Renal cortical epithelial cell (primary cell): ENCODE measurements at places on chromosomes 11 and 22. TPM values are rescaled to one million over a fixed set of nuclear protein-coding genes. Genes with fewer than 3 reads are reported as not detected.

DNA sequence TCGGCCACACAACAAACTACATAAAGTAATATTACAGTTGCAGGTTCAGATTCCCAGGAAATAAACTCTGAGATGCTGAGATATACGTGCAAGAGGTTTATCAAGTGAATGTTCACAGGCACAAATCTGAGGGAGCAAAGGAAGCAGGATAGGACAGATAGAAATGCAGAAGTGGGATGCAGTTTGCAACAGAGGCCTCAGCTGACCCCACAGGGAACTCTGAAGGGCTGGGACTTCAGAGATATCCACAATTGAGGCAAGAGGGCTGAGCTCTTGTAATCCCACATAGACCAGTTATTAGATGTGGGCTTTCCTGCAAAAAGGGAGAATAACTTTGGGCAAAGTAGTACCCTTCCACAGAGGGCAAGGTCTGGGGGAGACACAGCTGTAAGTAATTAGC, 25.4 kb upstream of the ARHGAP20 start:
- no peak for DNase-seq

GRCh38 chr11:93330446-93330984, at the start of gene DEUP1:
Gene DEUP1, plus strand, starts transcription at chr11:93330742. Its CDS starts 1,518 bp downstream, at chr11:93332260.
- no peak for DNase-seq

DNA sequence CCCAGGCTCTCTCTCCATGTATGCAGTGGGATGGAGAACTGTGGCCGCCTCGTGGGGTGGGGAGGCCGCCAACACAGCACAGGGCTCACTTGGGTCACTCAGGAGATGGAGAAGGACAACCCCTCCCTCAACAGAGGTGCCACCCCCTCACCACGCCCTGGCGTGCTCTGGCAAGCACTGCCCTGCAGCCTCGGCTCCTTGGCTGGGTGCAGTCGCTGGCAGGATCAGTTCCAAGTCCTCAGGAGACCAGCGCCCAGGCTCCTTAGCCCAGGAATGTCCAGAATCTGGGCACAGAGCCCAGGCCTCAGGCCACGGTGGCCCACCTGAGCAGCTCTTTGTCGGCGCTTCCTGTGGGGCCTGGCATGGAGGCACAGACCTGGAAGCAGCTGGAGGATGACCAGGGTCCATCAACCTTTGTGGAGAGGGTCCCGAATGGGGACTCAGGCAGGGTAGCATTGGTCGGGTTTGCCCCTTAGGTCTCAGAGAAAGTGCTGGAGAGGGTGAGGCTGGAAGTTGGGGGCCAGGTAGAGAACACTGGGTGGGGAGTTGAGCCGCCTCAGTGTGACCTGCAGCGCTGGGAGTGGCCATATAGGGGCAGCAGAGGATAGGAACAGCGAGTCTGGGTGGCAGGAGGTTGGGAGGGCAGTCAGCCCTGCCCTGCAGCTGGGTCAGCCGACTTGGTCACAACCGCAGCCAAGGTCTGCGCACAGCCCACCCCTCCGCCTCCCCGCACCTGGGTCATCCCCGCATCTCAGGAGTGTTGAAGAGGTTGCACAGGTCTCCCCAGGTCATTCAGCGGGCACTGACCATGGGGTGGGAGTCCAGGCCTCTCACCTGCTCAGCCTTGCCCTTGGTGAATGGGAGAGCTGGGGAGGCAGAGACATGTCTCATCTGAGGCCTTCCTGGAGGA, 8.2 kb downstream of the SUSD2 start:
- peak; percentile 69 for DNase-seq

- DNase-seq: peak; percentile 16
Measured at GRCh38 chr22:28710576-28711191, 30.9 kb downstream of the CHEK2 start.

DNA sequence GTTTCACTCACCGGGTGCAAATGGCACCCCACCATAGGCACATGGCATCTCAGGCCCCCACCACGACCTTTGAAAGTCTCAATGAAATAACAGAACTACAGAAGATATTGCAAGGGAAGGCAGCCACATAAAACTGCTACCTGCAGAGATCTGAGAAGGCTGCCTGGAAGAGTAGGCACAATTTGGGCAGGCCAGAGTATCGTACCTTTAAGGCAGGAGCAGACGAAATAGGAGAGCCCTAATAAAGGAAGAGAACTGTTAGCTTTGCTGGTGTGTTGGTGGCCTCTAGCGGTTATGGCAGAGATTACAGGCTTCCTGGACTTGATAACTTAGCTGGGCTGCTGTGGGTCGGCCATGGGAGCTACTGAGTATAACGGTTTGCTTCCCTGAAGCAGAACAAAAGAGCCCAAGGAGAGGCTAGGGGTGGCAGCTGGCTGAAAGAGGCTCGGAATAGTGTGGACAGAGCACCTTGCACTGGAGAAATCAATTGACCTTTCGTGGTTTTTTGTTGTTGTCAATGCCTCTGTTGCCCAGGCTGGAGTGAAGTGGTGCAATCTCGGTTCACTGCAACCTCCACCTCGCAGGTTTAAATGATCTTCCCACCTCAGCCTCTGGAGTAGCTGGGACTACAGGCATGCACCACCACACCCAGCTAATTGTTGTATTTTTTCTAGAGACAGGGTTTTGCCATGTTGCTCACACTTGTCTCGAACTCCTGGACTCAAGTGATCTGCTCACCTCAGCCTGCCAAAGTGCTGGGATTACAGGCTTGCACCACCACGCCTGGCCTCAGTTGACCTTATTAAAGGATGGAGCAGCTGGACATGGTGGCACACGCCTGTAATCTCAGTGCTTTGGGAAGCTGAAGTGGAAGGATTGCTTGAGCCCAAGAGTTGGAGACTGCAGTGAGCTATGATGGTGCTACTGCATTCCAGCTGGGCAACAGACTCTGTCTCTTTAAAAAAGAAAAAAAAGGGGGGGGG, 4.8 kb downstream of the SDF2L1 start:
- DNase-seq: peak; percentile 72

DNA sequence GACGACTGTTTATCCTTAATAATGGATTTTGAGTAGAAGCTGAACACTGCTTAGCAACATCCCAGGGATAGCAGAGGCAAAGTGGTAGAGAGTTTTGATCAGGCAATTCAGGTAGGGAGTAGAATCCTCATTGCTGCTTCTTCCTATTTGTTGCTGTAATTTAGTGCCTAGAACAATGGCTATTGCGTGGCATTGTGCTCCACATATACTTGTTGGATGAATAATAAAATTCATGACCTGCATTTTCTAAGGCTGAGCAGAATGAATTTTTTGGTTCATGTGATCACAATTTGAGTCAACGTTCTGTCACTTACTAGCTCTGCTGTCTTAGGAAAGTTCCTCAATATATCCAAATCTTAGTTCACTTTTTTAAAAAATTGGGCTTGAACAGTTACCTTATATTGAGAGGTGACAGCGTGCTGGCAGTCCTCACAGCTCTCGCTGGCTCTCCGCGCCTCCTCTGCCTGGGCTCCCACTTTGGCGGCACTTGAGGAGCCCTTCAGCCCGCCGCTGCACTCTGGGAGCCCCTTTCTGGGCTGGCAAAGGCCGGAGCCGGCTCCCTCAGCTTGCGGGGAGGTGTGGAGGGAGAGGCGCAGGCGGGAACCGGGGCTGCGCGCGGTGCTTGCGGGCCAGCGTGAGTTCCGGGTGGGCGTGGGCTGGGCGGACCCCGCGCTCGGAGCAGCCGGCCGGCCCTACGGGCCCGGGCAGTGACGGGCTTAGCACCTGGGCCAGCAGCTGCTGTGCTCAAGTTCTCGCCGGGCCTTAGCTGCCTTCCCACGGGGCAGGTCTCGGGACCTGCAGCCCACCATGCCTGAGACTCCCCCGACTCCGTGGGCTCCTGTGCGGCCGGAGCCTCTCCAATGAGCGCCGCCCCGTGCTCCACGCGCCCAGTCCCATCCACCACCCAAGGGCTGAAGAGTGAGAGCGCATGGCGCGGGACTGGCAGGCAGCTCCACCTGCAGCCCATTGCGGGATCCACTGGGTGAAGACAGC, 350.6 kb downstream of the ETS1 start:
- no peak for DNase-seq

DNA sequence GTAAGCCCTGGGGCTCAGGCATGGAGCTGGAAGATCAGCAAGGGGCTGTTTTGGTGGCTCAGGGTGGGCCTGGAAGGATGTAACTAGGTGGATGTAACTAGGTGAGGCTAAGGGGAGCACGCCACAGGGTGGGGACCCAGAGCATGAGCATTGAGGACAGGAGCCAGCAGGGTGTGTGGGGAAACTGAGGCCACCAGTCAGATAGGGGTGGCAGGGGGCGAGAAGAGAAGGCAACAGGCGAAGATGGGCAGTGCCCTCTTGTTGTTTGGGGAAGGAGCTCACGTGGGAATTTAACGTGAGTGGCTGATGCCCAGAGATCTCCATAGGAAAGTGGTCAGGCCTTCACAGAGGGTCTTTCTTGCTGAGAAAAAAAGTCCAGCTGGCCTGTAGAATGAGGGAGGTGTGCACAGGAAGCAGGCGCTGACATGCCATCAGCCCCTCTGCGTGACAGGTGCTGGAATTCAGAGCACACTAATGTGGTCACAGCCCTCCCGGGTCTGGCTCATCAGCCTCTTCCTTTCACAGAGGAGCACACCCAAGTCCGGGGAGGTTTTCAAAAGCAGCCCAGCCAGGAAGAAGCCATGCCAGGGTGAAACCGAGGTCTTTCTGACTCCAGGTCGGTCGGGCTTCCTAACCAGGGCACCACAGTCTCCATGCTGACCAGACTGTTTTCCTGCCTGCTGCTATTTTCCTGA, 54.6 kb upstream of the PAX6 start:
- DNase-seq: no peak

DNA sequence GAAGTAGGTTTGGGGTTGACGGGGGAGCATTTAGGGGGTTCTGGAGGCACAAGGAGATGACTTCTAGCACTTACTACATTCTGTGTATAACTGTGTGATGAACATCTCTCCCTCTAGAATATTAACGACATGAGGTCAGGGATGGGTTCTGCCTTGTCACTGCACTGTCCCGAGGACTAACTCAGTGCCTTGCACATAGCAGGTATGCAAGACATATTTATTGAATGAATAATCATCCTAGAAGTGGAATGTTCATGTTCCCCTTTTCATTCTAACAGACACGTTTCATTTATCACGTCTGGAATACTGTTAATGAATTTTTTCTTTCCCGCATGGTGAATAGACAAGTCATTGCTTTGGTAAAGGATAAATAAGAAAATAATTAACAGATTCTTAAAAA, 12.6 kb downstream of the SYT13 start:
- no peak for DNase-seq

- peak; percentile 43 for DNase-seq
Measured at GRCh38 chr22:41532908-41533825, 11.1 kb downstream of the POLR3H start.

DNA sequence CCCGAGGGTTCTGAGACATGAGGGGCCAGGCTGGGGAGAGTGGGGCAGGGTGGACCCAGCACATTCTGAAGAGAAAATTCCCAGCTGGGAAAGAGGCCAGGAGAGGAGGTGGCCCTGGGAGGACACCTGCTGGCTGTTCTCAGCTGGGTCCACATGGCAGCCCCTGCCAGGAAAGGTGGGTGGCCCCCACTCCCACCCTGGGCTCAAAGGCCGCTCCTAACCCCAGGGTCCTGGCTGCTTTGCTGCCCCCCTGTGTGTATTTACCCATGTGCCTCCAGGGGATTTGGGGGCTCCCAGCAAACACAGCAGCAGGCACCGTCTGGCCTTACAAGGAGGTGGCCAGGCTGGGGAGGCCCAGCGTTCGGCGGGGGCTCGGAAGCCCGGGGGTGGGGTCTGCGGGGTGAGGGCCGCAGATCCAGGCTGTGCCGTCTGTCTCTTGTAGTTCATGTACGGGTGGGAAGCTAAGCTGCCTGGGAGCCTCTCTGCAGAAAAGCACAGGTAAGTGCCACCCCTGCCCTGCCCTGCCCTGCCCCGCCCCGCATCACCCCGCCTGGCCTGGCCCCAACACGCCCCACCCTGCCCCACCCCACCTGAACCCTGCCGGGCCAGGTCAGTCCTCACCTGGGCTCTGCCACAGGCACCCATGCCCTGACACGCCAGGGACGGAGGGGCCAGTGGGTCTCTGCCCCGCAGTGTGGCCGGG, 10.6 kb downstream of the MUC5B start:
- DNase-seq: no peak

- no peak for DNase-seq
Measured at GRCh38 chr11:112293614-112294013, 33.0 kb upstream of the PLET1 start.

- DNase-seq: peak; percentile 97
Measured at GRCh38 chr22:46528121-46528610, 9.3 kb downstream of the CELSR1 start.

GRCh38 chr11:109338131-109338530, 83.9 kb upstream of the C11orf87 start:
- peak; percentile 12 for DNase-seq

DNA sequence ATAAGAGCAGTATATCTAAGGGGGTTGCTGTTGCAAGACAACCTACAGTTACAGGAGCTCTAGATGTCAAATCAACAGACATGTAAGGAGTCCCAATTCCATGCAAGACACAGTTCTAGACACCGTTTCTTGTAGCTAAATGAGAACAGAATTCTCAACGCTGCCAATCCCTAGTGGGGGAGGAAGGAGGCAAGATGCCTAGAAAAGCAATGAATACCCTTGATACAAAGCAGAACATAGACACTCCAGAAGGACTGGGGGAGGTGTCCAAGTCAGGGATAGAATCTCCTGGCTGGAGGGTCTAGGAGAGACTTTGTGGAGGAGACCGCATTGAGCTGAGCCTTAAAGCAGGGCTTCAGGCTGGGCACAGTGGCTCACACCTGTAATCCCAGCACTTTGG, 280.2 kb downstream of the BUD13 start:
- DNase-seq: no peak

DNA sequence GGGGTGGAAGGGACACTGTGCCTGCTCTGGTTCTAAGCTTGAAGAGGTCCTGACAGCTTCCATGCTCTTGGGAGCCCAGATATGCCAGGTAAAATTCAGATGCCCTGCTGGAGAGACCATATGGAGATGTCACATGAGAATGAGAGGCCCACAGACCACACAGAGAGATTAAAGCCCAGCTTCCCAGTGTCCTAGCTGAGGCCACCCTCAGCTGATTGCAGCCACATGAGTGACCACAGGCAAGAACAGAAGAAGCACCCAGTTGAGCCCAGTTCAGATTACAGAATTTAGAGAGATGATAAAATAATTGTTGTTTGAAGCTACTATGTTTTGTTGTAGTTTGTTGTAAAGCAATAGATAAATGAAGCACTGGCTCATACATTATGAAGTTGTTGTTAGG, 14.4 kb upstream of the PVALB start:
- no peak for DNase-seq

The ALKBH8 gene
- 8.9 and 9.8 TPM in 2 replicates for total RNA-seq

The SAMM50 gene
- total RNA-seq: 35.1 and 57.6 TPM in 2 replicates

The TTC36 gene
- total RNA-seq: 1.4 and 2.6 TPM in 2 replicates

The MMP1 gene
- total RNA-seq: 1.3 and 4.9 TPM in 2 replicates

The RPS6KA4 gene
- total RNA-seq: 46.0 and 49.3 TPM in 2 replicates

The ZBED4 gene
- total RNA-seq: 12.2 and 23.7 TPM in 2 replicates

The APOL2 gene
- 154 and 157 TPM in 2 replicates for total RNA-seq

The CYP2R1 gene
- total RNA-seq: 13.8 and 16.0 TPM in 2 replicates

The TTC17 gene
- total RNA-seq: 53.0 and 109 TPM in 2 replicates

The OTOG gene
- not detected in 2 replicates for total RNA-seq

The CASP1 gene
- total RNA-seq: 8.3 and 8.6 TPM in 2 replicates

The SEPTIN3 gene
- 0.05 and 0.35 TPM in 2 replicates for total RNA-seq

The MMP8 gene
- total RNA-seq: not detected in 2 replicates

The KRTAP5-1 gene
- not detected in 2 replicates for total RNA-seq

The A4GALT gene
- total RNA-seq: 23.8 and 64.8 TPM in 2 replicates

The AQP11 gene
- total RNA-seq: 2.1 and 3.8 TPM in 2 replicates

The RELT gene
- total RNA-seq: 4.4 and 6.3 TPM in 2 replicates

The MYEOV gene
- total RNA-seq: 0.25 and 13.5 TPM in 2 replicates

The IGLL1 gene
- total RNA-seq: not detected in 2 replicates

The RANBP1 gene
- total RNA-seq: 173 and 360 TPM in 2 replicates

The MOGAT2 gene
- not detected in 2 replicates for total RNA-seq
